ENCODE measurements at places on chromosomes 11 and 22.
A peak's percentile ranks its signal among the peaks of the same experiment; 100 is the strongest.

- H3K4me3 ChIP-seq, result no peak overlapping the region
- H3K27ac ChIP-seq, result no peak overlapping the region
- no peak for DNase-seq
- no peaks in the 10 kb centered on the region for H3K27me3 ChIP-seq
- H3K36me3 ChIP-seq, result no peaks in the 10 kb centered on the region
- peaks cover 3% of the 10 kb centered on the region for H3K4me1 ChIP-seq
Measured at GRCh38 chr22:20315337-20316216, 4.3 kb downstream of the DGCR6L start.

DNA sequence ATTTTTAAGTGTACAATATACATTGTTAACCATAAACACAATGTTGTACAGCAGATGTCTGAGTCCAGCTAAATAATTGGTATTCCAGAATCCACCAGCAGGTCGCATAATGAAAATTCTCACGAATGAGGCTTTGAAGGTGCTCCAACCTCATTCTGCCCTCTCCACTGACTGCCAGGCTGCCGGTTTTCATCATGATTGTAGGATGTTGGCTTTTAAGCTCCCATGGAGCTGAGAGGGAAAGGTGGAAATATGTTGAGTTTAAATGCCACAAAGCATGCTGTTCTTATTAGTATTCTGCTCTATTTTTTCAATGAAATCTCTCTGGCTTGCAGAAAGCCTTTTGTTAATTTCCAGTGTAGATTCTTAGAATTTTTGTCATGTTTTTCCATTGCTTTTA is 337.2 kb upstream of the DDI1 start:
- H3K36me3 ChIP-seq, result no peaks in the 10 kb centered on the region
- H3K27ac ChIP-seq, result no peak overlapping the region
- no peaks in the 10 kb centered on the region for H3K4me1 ChIP-seq
- no peaks in the 10 kb centered on the region for H3K27me3 ChIP-seq
- DNase-seq, result peak; percentile 21

- H3K27ac ChIP-seq, result no peak overlapping the region
- H3K27me3 ChIP-seq, result peaks cover 8% of the 10 kb centered on the region
- no peak for DNase-seq
- H3K4me3 ChIP-seq, result no peak overlapping the region
- H3K36me3 ChIP-seq, result no peaks in the 10 kb centered on the region
Measured at GRCh38 chr11:134014511-134014910, 54.4 kb upstream of the JAM3 start.

GRCh38 chr11:100646545-100646944 is 40.5 kb upstream of the ARHGAP42 start:
- no peak for DNase-seq
- H3K4me3 ChIP-seq, result no peak overlapping the region
- H3K27ac ChIP-seq, result no peak overlapping the region
- no peaks in the 10 kb centered on the region for H3K36me3 ChIP-seq

- H3K4me1 ChIP-seq, result peaks cover 13% of the 10 kb centered on the region
- H3K36me3 ChIP-seq, result no peaks in the 10 kb centered on the region
- H3K27me3 ChIP-seq, result no peaks in the 10 kb centered on the region
- no peak for DNase-seq
- H3K4me3 ChIP-seq, result no peak overlapping the region
Measured at GRCh38 chr22:35899736-35900135, 128.9 kb downstream of the RBFOX2 start.

- no peak overlapping the region for H3K27ac ChIP-seq
- peaks cover 15% of the 10 kb centered on the region for H3K4me1 ChIP-seq
- DNase-seq, result no peak
- H3K4me3 ChIP-seq, result no peak overlapping the region
- no peaks in the 10 kb centered on the region for H3K36me3 ChIP-seq
Measured at GRCh38 chr22:49972163-49973017, 11.8 kb downstream of the PIM3 start.

GRCh38 chr11:11821899-11822298 is 19.9 kb upstream of the USP47 start:
- H3K27me3 ChIP-seq, result no peaks in the 10 kb centered on the region
- H3K27ac ChIP-seq, result no peak overlapping the region
- DNase-seq, result no peak
- H3K4me1 ChIP-seq, result no peaks in the 10 kb centered on the region
- H3K4me3 ChIP-seq, result no peak overlapping the region
- no peaks in the 10 kb centered on the region for H3K36me3 ChIP-seq

DNA sequence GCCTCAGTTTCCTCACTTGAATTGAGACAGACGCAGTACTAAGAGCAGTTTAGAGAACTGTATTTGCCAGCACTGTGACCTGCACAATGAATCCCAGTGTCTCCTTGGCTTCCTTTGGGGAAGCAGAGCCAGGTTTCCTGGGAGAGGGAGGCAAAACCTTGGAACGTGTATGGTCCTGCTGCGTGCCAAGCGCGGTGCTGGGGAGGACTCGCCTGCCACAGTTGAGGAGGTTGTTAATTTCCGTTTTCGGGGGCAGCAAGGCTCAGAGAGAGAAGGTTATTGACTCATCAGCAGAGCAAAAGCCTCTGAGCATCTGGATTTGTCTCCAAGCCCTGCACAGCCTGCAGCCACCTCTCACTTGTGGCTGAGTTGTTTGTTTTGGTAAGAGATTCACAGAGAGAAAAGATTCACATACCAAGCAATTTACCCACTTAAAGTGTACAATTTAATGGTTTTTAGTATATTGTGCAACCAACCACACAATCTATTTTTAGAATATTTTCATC is 10.8 kb downstream of the SYT12 start:
- no peak overlapping the region for H3K4me3 ChIP-seq
- H3K27ac ChIP-seq, result peak overlapping the region; percentile 22
- H3K27me3 ChIP-seq, result peaks cover 7% of the 10 kb centered on the region
- no peaks in the 10 kb centered on the region for H3K36me3 ChIP-seq
- H3K4me1 ChIP-seq, result peaks cover 18% of the 10 kb centered on the region

DNA sequence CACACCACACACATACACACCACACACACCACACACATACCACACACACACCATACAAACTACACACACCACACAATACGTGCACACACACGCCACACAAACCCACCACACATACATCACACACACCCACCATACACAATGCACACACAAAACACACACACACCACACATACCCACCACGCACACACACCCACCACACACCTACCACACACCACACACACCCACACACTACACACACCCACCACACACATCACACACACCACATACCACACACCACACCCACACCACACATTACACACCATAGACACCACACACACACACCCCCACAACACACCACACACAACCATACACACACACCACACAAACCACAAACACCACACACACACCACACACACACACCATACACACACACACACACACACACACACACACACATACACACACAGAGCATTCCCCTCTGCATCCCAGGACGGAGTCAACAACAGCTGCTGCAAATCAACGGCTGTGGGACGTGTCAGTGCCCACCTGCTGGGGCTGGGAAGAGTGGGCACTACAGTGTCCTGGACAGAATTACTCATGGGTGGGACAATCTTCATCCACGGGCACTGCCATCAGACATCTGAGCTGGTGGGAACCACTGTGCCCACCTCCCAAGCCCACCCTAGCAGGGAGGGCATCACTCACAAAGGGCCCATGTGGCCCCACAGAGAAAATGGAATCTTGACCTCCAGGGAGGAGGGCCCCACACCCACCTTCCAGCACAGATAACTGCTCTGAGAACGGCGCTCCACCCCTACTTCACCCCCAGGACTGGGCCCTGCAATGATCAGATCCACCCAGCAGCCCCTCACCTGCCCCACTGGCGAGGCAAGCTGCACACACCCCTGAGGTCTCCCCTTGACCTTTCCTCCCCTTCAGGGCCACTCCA is 8.4 kb downstream of the TP53I11 start:
- no peak for DNase-seq
- H3K4me1 ChIP-seq, result peaks cover 9% of the 10 kb centered on the region
- H3K36me3 ChIP-seq, result peaks cover 8% of the 10 kb centered on the region

DNA sequence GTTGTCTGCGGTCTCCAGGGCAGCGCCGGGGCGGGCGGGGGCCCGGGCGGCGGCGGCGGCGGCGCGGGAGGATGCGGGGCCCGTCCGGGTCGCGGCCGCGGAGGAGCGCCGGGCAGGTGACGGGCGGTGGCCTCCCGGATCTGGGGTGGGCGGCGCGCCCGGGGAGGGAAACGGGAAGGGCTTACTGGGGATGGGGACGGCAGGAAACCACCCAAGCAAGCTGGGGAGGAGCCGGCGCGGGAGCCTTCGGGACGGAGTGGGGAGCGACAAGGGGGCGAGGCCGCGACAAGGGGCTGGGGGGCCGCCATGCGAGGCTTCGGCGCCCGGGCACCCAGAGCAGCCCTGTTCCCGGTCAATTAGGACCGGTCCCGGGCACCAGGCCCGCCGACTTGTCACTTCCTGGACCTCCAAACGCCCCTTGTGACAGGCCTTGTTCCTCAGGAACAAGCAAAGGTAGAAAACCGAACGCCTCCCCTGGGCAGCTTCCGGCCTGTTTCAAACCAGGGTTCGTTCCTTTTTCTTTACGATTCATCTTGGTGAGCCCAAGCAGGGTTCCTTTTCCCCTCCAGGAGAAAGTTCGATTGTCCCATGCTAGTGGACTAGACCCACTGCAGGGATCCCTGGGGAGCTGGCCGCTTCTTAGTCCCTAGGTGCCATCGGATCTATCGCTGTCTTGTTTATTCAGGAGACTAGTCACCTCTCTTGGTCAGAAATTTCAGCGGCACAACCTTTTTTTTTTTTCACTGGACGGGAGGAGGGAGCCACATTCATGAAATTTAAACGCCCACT is 492 bp downstream of the JHY start:
- DNase-seq, result no peak
- peaks cover 2% of the 10 kb centered on the region for H3K4me1 ChIP-seq
- no peaks in the 10 kb centered on the region for H3K36me3 ChIP-seq
- H3K27ac ChIP-seq, result peak overlapping the region; percentile 67
- peaks cover 3% of the 10 kb centered on the region for H3K27me3 ChIP-seq

- H3K27me3 ChIP-seq, result no peaks in the 10 kb centered on the region
- DNase-seq, result no peak
- no peak overlapping the region for H3K4me3 ChIP-seq
Measured at GRCh38 chr11:134508219-134508990, 96.4 kb upstream of the B3GAT1 start.

DNA sequence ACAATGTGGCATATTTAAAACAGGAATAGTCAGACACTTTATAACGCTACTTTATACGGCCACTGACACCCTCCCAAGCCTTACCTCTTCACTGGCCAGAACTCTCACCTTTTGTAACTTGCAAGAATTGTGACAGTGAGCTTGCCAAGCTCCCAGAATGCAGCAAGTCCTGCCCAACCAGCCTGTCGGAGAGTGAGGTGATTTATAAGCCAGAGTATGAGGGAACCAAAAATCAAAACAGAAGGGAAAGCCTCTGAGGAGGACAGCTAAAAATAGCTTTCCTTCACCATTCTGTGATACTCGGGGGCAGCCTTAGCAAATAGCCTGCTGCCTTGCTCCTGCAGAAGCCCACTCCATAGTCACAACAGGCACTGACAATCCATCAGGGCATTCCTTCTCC is 229.7 kb downstream of the FAM76B start:
- H3K4me3 ChIP-seq, result no peak overlapping the region
- no peak for DNase-seq
- no peaks in the 10 kb centered on the region for H3K27me3 ChIP-seq
- no peak overlapping the region for H3K27ac ChIP-seq

DNA sequence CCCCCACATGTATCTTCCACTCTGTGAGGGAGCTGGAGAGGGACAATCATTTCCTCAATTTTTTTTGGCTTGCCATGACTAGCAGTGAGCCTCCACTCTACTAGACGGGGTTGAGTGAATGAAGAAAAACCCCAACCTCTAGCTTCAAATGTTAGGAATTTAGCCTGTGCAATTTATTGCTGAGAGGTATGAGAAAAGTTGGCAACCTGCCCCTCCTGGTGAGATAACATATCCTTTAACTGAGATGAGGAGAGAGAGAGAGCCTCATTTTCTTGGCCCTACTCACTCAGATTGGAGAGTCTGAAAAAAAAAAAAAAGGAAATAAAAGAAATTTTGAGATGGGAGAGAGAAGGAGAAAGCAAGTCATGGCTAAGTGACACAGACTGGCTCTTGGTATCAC is 218.2 kb upstream of the CARD18 start:
- H3K27me3 ChIP-seq, result no peaks in the 10 kb centered on the region
- H3K36me3 ChIP-seq, result no peaks in the 10 kb centered on the region
- H3K4me1 ChIP-seq, result no peaks in the 10 kb centered on the region
- no peak overlapping the region for H3K4me3 ChIP-seq
- no peak overlapping the region for H3K27ac ChIP-seq

DNA sequence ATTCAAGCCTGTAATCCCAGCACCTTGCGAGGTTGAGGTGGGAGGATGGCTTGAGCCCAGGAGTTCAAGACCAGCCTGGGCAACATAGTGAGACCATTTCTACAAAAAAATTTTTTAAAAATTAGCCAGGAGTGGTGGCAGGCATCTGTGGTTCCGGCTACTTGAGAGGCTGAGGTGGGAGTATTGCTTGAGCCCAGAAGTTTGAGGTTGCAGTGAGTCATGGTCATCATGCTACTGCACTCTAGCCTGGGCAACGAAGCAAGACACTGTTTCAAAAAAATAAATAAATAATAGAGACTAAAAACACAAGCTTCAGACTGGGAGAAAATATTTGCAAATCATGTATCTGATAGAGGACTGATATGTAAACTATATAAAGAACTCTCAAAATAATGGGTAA is 33.2 kb downstream of the BTBD10 start:
- DNase-seq, result peak; percentile 27
- H3K4me3 ChIP-seq, result no peak overlapping the region
- H3K27me3 ChIP-seq, result no peaks in the 10 kb centered on the region
- H3K36me3 ChIP-seq, result no peaks in the 10 kb centered on the region
- no peaks in the 10 kb centered on the region for H3K4me1 ChIP-seq
- no peak overlapping the region for H3K27ac ChIP-seq

DNA sequence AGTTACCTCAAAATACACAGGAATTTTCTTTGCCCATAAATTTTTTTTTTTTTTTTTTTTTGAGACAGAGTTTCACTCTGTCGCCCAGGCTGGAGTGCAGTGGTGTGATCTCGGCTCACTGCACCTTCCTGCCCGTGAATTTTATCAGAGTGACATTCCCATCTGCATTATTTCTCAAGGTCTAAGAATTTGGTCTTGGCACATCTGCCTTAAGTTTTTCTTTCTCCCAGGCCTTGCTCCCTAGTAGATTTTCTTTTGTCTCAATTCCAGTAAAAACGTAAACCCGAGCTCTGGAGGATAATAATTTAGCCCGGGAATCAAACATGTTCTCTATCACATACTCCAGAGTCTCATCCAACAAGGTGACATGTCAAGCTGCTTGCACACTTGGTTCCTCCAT is 12.4 kb downstream of the TRIM6 start:
- no peak overlapping the region for H3K27ac ChIP-seq
- DNase-seq, result peak; percentile 58
- no peaks in the 10 kb centered on the region for H3K36me3 ChIP-seq
- peaks cover 2% of the 10 kb centered on the region for H3K4me1 ChIP-seq
- no peak overlapping the region for H3K4me3 ChIP-seq

All from fibroblast of lung (primary cell).